ENCODE measurements at places on chromosomes 2 and 18. TPM values are rescaled to one million over a fixed set of nuclear protein-coding genes. Genes with fewer than 3 reads are reported as not detected.

DNA sequence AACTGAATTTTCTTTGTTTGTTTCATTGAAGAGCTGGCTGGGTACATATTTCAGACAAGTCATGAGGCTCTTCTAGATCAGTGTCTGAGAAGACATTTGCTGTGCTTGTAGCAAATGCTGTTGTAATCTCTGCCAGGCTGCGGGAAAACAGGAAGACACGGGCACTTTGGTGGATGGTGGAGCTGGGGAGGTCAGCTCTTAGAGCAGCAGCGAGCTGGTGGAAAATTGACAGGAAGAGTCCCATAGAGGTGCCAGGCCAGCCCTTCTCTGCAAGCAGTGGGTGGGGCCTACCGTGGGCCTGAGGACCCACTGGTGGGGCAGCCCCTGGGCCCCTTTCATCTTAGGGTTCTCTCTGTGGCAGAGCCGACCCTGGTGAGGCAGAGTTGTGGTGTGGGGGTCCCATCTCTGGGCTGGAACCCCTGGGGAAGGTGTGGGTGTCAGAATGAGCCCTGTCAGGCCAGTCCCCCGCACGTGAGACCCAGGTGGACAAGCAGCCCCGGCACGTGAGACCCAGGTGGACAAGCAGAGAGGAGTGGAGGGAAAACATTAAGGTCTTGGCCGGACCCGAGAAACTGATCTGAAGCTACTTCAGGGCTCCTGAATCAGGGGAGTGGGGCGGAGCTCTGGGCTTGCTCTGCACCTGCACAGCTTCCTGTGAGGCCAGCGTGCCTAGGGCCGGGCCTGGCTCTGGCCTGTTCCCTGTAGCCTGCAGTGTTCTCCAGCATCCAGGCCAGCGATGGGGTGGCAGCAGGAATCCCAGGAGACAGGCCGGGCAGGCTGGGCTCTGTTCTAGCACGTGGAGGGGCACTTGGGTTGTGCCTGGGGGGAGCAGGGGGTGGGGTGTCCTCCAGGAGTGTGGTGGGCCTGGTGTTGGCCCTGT is 273.5 kb upstream of the HDAC4 start:
- no peak for DNase-seq

GRCh38 chr2:134536296-134536695 is 182.5 kb downstream of the TMEM163 start:
- no peak for DNase-seq

CCBE1 gene
- total RNA-seq: 0.92 TPM

DNA sequence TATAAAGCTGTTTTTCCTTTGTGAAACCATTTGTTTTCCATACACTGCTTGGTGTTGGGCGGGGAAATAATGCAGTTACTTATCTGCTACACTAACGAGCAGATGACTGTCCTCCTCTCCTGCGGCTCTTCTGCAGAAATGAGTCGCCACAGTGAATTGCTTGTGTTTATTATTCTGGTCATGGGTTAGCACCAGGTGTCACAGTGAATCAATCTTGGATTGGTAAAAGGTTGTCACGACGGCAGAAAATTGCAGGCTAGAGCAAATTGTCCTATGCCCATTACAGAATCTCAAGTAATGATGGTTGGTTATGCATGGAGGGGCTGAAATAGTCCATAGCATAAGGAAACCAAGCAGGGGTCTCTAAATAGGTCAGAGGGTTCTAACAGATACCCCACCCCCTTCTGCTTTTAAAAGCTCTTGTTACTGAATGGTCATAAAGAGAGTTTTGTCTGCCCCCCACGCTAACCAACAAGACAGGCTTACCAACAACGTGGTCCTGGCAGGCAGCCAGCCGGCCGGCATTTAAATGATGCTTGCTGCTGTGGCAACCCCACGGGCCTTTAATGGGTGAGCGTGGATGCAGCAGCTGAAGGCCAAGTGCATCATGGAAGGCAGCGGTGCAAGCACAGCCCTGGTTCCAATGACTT is 29.5 kb downstream of the RAB31 start:
- DNase-seq: no peak

IL1F10 gene
- not detected for total RNA-seq

DNA sequence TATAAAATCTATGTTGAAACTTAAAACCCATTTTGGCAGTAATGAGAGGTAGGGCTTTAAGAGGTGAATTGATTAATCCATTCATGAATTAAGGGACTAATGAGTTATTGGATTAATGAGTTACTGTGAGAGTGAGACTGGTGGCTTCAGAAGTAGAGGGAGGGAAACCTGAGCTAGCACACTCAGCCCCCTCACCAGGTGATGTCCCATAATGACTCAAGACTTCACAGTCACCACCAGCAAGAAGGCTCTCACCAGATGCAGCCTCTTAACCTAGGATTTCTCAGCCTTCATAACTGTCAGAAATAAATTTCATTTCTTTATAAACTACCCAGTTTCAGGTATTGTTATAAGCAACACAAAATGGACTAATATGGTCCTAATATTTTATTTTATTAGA is 621.7 kb upstream of the ACVR2A start:
- DNase-seq: no peak

- no peak for DNase-seq
These were observed 1806.1 kb upstream of the PIK3C3 start for GRCh38 chr18:40148960-40149359.

DNA sequence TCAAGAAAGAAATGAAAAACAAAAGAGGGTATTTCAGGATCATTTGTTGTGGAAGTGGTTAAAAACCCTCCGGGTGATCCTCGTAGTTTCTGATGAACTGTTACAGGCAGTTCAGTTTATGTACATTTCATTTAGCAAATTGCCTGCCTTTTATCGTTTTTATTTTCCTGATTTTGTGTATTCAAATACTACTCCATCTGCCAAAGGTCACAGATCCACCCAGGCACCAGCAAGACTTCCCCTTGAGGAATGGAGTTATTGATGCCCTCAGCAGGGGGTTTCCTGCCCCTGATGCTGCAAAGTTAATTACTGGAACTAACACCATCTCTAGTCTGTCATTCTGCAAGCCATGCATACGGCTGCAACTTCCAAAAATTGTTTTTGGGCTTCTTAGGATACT is 641.9 kb downstream of the SLC4A3 start:
- DNase-seq: no peak

DNA sequence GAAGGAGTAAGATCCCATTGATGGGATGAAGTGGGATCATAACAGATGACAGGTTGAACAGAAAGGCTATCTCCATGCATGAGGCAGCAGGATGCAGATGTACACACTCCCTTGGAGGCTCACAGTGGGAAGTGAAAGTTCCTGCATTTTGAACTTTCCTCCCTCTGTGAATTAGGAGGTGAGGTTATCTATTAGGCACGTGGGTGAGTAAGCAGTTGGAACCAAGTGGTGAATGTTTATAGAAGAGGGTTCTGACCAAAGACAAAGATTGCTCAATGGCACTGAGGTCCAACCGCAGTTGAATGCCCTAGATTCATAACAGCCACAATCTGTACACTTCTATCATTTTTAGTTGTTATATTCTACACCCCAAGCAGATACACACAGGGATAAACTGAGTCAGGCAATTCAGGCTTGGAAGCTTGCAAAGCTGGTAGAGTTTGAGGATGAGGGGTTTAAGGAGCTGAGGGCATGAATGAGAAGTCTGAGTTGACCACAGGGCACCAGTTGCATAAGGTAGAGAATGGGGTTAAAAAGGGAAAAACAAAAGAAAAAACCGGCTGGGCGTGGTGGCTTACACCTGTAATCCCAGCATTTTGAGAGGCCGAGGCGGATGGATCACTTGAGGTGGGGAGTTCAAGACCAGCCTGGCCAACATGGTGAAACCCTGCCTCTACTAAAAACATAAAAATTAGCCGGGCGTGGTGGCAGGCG is 7.1 kb upstream of the KCMF1 start:
- DNase-seq: no peak

IL18R1 gene
- total RNA-seq: 1.3 TPM

IL1RN gene
- 0.57 TPM for total RNA-seq

DNA sequence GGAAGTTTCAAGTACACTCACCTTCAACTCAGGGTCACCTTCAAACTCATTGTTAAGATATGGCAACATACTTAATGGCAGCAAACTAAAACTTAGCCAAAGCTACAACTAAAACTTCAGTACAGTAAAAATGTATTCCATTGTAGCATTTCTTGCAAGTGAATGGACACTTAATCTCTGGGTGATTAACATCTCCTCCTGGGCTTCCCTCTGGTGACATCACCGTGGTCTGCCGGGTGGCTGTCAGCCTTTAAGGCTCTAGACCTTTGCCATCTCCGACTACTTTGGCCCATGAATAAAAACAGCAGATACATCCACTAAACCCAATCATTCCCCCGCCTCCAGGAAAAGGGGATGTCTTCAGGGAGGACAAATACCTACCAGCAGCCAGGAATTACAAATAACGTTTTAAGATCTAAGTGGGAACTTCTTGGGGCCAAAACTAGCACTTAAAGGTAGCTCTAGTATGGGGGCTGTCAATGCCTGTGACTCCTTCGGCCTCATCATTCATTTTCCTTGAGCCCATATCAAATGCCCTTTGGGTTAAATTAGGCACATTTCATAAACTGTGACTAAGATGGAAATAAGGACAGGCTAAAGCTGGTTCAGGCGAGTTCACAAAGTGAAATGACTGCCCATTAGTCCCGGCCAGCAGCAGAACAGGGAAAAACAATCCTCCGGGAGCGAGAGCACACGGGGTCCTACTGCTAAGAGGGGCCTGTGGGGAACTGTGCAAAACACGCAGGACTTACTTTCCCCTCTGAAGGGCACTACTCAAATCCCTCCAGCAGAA is 1.1 kb downstream of the TFCP2L1 start:
- no peak for DNase-seq

- no peak for DNase-seq
These were observed 42.9 kb downstream of the CDCA7 start for GRCh38 chr2:173397539-173397938.

GRCh38 chr2:29530281-29530680 is 391.1 kb downstream of the ALK start:
- no peak for DNase-seq

DNA sequence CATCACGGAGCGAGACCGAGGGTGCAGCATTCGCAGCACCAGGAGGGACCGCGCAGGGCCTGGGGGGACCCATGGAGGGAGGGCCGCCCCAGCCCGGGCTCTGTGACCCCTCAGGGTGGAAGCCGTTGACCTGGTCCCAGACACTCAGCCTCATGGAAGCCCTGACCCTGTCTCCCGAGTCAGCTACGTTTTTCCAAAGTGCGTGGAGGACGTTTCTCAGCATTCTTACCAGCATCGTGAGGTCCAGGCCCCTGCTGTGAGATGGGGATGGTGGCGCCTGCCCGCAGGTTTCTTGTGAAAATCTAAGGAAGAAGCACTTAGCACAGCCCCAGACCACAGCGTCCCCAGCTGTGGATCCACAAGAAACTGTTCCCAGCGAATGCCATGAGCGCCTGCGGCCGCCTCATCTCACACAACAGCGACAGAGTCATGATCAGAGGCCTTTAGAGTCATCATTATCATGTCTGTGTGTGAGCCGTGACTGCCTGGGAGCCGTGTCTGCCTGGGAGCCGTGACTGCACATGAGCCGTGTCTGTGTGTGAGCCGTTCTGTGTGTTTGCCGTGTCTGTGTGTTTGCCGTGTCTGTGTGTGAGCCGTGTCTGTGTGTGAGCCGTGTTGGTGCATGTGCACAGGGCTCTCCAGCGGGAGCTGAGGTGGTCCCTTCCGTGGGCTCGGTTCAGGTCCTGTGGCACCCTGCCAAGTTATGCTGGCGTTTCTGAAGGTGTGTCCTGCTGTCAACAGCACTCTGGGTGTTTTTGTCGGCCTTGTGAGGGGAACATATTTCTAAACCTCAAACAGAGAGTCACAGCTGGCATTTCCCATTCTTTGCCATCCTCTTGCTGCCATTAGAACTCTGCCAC is 49.2 kb upstream of the KCNG2 start:
- DNase-seq: no peak

DNA sequence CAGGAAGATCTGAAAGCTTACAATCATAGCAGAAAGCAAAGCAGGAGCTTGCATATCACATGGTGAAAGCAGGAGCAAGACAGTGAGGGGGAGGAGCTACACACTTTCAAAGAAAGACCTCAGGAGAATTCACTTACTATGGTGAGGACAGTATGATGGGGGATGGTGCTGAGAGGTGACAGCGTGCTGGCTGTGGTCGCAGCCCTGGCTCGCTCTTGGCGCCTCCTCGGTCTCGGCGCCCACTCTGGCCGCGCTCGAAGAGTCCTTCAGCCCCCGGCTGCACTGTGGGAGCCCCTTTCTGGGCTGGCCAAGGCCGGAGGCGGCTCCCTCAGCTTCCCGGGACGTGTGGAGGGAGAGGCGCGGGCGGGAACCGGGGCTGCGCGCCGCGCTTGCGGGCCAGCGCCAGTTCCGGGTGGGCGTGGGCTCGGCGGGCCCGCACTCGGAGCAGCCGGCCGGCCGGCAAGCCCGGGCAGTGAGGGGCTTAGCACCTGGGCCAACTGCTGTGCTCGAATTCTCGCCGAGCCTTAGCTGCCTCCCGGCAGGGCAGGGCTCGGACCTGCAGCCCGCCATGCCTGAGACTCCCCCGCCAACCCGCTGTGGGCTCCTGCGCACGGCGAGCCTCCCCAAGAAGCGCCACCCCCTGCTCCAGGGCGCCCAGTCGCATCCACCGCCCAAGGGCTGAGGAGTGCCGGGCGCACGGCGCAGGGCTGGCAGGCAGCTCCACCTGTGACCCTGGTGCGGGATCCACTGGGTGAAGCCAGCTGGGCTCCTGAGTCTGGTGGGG is 131.9 kb upstream of the SPATS2L start:
- DNase-seq: no peak

DNA sequence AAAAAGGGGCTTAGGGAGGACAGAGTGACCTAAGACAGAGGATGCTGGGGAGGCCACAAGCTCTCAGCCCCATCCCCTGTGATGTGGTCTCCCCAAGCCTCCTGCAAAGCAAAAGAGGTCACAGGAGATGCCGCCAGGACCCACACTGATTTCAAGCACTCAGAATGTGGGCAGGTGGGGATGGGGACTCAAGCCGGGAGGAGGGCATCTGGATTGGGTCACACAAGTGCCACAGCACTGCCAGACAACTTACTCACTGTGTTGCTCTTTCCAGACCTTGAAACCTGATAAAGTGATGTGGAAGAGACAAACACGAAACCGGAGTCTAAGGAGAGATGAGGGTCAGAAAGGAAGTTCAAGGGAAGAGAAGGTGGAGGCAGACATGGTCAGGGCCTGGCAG is 95.7 kb downstream of the TTC32 start:
- DNase-seq: no peak

DNA sequence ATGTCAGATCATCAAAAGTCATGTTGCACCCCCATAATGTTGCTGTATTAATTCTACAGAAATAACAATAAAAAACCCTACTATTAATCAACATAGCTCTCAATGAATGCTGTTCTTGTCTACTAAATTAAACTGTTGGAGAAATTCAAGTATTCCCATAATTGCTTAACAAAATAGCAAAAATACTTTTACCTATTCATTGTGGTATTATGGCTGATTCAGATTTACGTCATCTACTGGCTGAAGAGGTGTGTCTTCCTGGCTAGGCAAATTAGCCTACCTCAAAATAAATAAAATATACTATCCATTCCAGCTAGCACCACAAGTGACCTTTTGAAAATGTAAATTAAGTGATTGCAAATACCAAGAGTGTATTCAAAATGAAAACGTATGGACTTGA is 249.4 kb downstream of the MEIS1 start:
- no peak for DNase-seq

- no peak for DNase-seq
These were observed 83.9 kb upstream of the EML6 start for GRCh38 chr2:54639609-54640008.

DNAH7 gene
- 0.25 TPM for total RNA-seq

- DNase-seq: no peak
These were observed 53.7 kb downstream of the EPHA4 start for GRCh38 chr2:221518201-221518934.

Data from left ventricle myocardium superior (tissue), 1 donor.